ENCODE measurements at places on chromosomes 5 and 9.

DNA sequence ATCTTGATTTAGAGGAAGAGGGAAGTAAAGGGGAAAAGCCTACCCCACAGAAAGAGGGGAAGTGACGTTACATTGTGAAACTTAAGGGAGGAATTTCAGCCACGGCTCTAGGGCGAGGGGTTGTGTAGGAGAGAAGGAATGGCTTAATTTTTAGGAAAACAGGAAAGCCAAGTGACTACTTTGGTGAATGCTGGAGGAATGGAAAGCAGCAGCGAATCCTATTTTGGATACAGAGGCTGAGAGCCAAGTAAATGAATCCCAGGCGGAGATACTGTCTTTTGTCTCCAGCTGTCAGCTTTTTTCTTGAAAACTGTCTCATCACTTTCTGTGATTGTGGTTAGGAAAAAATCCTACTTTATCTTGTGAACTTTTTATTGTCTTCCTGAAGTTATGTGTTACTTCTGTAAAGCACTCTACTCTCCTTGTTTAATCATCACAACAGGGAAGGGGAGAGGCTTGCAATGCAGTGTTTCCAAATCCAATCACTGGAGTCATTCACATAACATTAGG is 188.4 kb downstream of the TSSK1B start:
- DNase-seq, result no peak

DNA sequence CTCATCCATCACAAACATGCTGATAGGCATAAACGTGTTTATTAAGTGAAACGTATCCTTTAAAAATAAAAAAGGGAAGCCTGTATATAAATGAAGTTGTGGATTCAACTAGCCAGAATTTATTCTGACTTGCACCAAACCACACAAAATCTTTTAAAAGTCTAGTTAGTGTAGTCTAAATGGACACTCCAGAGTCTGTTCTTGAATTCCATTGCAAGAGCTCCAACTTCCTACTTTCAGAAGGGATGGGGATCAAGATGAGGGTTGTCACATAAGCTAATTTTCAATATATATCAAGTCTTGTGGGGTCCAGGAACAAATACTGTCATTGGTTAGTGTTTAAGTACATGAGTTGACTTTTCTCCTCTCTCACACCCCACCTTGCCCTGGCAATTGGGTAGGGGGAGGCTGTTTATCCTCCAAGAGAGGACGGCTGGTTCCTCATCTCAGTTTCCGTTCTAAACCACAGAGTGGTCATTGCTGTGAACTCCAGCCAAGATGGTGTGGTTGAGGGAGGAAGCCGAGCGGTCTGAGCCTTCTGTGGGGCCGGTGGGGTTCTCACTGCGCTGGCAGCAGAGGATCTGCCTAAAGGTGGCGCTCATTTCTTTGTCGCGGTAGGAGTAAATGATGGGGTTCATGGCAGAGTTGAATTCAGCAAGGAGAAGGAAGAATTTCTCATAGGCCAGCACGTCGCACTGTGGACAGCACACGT is 163.2 kb downstream of the LPAR1 start:
- no peak for DNase-seq

- DNase-seq, result no peak
Observed at GRCh38 chr5:80755626-80756025, 100.8 kb upstream of the DHFR start.

DNA sequence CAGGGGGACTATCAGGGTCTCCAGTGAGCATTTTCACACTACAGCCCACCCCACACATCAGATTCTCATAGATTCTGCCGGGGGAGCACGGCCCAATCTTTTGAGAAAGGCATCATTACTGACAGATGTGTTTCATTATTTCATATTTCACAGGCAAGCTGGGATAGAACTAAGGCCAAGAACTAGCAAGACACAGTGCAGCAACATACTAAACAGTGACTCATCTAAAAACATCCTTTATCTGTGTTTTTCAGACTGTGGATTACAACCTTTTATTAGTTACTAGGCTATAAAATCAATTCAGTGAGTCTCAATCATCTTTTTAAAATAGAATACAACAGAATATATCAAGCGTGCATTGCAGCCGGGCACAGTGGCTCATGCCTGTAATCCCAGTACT is 59.8 kb downstream of the CPLANE1 start:
- no peak for DNase-seq

GRCh38 chr5:10673017-10673389 is 88.0 kb downstream of the DAP start:
- no peak for DNase-seq

Data from activated CD4-positive, CD25-positive, alpha-beta regulatory T cell treated with anti-CD3 and anti-CD28 coated beads, Interleukin-2, amount 50 U/mL, for 16 hours (primary cell).